ENCODE measurements at places on chromosomes 5 and 9.

GRCh38 chr9:18668944-18669343 is 195.0 kb downstream of the ADAMTSL1 start:
- DNase-seq = no peak

GRCh38 chr5:111584651-111585050 is 72.3 kb upstream of the STARD4 start:
- peak; percentile 56 for DNase-seq

DNA sequence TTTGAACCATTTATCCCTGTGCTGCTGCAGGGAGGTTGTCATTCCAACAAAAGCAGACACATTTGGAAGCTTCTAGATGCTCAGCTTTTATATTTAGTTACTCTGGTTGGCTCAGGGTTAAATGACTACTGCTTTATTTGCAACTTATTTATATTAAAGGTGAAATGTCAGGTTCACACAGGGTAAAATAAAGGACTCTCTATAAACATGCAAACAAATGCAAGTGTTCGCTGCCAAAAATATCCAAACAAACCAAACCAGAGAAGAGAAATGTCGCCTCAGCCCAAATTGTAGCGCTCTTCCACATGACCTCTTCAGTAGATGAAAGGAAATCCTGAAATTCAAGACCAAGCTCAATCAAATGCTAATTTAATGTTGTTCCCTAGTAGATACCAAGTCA is 57.0 kb upstream of the LIFR start:
- DNase-seq = no peak

DNA sequence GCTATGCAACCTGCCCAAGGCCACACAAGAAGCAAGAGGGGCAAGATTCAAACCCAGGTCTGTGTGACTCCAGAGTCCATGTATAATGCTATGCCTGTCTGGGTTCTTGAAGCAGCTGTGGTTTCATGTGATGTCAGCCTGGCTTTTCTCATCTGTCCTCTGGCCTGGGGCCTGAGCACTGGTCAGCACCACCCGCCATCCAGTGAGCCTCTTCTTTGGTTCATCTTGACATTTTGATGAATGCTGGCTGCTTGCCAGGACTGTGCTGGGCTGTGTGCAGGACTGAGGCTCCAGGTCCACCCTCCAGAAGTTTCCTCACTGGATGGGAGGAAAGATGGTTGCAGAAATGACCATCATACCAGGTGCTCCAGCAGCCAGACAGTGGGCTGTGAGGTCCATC is 61.5 kb downstream of the TSTD2 start:
- DNase-seq = no peak

GRCh38 chr5:165779505-165779904 is 2274.1 kb downstream of the MAT2B start:
- no peak for DNase-seq

GRCh38 chr9:129552064-129552463 is 68.8 kb downstream of the C9orf50 start:
- no peak for DNase-seq

Data from mammary epithelial cell (primary cell).